ENCODE measurements at places on chromosomes 3 and 15. TPM values are rescaled to one million over a fixed set of nuclear protein-coding genes. Genes with fewer than 3 reads are reported as not detected.

The OR5H2 gene
- total RNA-seq: not detected

The CLSTN2 gene
- not detected for total RNA-seq

The GOLGA8S gene
- 2.8 TPM for total RNA-seq

The CHRFAM7A gene
- total RNA-seq: 18.3 TPM

The CHRD gene
- total RNA-seq: not detected

DNA sequence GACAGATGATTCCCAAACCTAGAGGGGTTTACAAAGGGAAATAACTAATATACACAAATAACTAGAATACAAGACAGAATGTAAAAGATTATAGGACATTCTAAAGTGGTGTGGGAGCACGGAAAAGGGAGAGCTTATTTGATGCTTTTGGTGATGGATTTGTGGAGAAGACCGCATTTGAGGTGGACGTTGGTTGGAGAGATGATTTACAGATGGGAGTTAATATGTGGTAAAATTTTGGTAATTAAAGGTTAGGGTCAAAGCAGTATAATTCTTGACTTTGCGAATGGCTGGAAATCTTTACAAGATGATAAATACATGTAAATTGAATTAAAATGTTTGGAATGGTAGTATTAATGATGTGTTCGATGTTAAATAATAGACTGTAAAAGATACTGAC is 1.2 kb downstream of the KNL1 start:
- no peak overlapping the region for H3K4me3 ChIP-seq
- peaks cover 9% of the 10 kb centered on the region for H3K4me1 ChIP-seq
- no peaks in the 10 kb centered on the region for H3K27me3 ChIP-seq
- no peak for DNase-seq
- H3K36me3 ChIP-seq: no peaks in the 10 kb centered on the region
- H3K27ac ChIP-seq: no peak overlapping the region

The KLHL40 gene
- total RNA-seq: not detected

The FRMD4B gene
- total RNA-seq: 9.4 TPM

The IP6K2 gene
- 140 TPM for total RNA-seq

- no peaks in the 10 kb centered on the region for H3K4me1 ChIP-seq
- no peaks in the 10 kb centered on the region for H3K27me3 ChIP-seq
- no peaks in the 10 kb centered on the region for H3K36me3 ChIP-seq
- DNase-seq: no peak
- H3K4me3 ChIP-seq: no peak overlapping the region
- H3K27ac ChIP-seq: no peak overlapping the region
Observed at GRCh38 chr3:180048840-180049239, 12.1 kb upstream of the PEX5L start.

All from natural killer cell (primary cell).